Adrenal gland (tissue), 19 donors: ENCODE measurements at places on chromosomes 6 and 20. TPM values are rescaled to one million over a fixed set of nuclear protein-coding genes. Genes with fewer than 3 reads are reported as not detected.
A peak's percentile ranks its signal among the peaks of the same experiment; 100 is the strongest.

The KHDRBS2 gene
- 0.42 TPM for total RNA-seq

- peak overlapping the region; percentile 70 for H3K27ac ChIP-seq
- H3K36me3 ChIP-seq, result no peaks in the 10 kb centered on the region
- H3K4me3 ChIP-seq, result no peak overlapping the region
- no peaks in the 10 kb centered on the region for H3K27me3 ChIP-seq
These were observed 39.3 kb downstream of the GSTA2 start for GRCh38 chr6:52724042-52724405.

The SRMS gene
- not detected for total RNA-seq

DNA sequence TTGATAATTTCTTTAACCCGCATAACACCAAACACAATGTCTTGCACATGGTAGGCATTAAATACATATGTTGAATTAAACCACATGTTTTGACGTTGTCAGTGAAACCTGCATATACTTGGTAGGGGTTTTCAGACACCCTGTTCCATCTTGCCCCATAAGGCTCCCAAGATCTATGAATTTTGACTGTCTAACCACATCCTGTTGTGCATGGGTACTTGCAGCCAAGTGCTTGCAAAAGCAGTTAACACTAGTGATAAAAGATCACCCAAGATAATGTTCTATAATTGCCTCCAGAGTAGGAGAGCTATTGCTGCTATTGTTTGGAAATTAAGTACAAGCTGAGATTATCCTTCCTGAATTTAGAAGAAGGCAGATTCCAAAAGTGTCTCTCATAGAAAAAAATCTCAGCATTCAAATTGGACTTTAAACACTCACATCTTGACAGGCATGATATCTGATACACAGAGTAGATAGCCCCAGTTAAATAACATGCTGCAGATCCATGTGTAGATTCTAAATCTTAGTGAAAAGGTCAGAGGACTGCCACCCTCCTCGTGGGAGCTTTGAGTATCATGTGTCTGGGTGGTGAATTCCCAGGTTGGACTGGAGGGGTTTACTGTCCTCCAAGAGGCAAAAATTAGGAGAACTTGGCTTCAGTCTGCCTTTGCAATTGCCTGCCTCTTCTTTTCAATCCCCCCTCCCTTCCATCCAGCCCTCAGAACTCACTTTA is 25.8 kb upstream of the CCN6 start:
- H3K36me3 ChIP-seq, result no peaks in the 10 kb centered on the region
- no peaks in the 10 kb centered on the region for H3K4me1 ChIP-seq
- no peak overlapping the region for H3K27ac ChIP-seq
- no peak for DNase-seq

DNA sequence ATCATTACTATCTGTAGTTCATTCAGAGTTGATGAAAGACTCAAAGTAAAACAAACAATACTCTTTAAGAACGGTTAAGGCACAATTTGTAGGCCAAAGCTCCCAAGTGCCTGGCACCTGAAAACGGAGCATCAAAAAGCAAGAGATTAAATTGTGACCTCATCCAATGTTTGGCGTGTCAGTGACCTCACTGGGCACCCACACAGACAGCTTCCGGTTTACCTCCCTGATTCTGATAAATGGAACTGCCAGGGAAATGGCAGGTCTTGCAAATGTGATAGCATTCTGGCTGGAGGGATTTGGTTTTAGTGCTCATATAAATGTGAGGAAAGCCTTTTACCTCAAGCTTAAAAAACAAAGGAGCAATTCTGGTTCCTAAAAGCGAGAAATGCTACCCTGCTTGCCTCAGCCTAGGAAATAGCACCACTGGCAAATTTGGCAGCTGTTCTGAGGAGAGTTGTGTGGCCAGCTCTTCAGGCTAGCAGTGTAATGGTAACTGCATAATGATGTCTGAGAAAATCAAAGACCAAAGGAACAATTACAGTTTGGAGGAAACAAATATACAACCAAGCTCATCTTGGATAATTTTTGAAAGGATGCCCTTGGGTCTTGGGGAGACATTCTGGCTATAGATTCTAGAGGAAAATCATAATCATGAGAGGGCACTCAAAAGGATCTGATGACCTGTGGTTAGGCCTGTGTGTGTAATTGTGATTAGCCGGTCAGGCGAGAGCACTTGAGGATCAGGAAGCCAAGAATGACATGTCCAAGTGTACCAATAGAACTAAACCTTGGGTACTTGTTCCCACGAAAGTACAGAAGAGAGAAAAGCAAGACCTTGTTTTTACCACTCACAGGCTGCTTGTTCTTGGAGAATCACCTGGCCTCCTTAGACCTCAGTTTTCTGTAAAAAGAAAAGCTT is 174.3 kb downstream of the TFAP2B start:
- H3K4me1 ChIP-seq, result no peaks in the 10 kb centered on the region
- H3K36me3 ChIP-seq, result no peaks in the 10 kb centered on the region
- no peak overlapping the region for H3K27ac ChIP-seq
- H3K27me3 ChIP-seq, result no peaks in the 10 kb centered on the region

DNA sequence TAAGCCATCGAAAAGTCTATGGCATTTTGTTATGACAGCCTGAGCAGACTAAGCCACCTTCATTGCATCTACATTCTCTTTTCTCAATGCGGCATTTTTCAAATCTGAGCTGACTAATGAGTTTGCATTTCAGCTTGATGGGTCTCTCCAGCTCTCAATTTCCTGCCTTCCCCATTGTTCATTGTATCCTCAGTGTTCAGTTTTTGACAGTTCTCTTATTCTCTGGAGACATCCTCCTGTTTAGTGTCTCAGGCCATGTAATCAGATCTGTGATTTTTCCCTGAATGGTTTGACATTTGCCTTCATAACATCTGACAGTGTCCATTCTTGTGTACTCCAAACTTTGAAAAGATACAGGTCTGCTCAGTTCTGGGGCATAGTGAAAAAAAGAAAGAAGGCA is 27.9 kb upstream of the MCM3 start:
- no peaks in the 10 kb centered on the region for H3K36me3 ChIP-seq
- H3K4me1 ChIP-seq, result no peaks in the 10 kb centered on the region
- no peak overlapping the region for H3K4me3 ChIP-seq
- H3K27me3 ChIP-seq, result no peaks in the 10 kb centered on the region
- no peak for DNase-seq
- H3K27ac ChIP-seq, result no peak overlapping the region
